ENCODE measurements at places on chromosomes 7 and 10.

GRCh38 chr7:117731455-117731854 is 141.8 kb downstream of the CTTNBP2 start:
- DNase-seq: no peak

DNA sequence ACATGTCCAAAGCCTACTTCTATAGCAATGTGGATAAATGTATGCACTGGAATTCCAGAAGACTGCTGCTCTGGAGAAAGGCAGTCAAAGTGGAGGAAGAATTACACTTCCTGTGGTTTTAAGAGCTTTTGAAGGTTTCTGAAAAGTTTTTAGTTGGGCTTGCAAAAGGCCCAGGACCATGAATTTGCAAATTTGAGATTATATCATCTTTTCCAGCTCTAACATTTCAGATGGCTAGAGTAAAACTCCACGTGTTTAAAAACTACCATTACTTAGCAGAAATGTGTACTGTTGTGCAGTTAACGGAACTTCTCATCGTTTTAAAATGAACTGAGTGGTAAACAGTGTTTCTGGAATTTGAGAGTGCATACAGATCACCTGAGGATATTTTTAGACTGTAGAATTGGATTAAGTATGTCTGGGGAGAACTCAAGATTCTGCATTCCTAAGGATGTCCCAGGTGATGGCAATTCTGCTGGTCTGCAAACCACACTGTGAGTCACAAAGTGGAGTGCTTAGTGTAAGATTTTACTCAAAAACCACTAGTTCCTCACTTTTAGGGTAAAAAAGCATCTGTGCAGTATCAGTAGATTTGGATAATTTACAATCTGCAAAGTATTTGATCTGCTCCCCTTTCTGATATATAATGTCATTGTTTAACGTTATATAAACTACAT is 32.9 kb upstream of the CCDC71L start:
- DNase-seq: no peak

DNA sequence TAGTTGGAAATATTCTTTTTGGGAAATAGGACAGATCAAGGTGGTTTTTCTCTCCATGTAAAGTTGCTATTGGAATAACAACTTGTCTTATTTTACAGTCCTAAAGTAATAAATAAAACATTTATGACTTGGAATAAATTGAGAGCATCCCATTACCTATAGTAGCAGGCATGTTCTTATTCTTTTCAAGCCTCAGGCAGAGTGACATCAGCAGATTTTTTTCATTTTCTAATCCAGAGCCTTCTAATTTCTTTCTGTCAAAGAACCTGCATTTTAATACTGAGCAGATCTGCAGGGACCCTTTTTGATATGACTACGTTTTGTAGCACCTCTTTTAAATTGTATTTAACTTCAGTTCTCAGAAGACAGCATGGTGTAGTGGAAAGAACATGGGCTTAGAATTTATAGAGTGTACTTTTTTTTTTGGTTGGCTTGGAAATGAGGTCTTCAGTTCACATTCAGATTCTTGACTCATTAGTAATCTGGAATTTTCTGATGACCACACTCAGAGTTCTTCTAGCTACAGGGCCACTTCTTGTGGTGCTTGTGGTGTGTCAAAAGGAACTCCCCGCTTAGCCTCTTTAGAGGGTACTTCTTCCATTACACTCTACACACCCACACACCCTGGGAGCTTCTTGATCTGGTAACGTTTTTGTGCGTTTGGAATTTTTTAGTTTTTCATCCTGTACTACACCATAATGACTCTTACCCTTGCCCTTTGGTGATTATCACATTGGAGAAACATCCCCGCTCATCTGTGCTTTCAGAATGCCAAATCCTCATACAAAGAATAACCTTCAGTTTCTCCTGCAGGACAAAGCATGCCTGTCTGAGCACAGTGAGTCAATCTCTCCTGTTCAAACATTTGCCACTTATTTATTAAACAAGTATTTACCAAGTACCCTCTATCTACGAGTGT is 34.6 kb downstream of the AGK start:
- no peak for DNase-seq

DNA sequence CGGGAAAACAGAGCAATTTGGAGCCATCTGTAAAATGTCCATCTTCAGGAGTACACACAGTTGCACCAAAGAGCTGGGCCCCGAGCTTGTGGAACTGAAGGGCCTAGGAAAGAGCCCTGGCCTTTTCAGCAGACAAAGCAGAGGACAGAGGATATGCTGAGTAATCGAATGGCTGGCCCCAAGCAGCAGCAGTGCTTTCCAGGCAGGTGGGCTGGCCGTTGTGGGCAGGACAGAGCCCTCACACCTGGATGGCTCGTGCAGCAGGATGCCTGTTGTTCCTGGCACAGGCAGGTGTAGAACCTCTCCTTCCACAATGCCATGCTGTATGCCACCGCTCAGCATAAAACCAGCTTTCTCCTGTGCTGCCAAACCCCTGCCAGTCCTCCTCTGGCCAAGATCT is 32.5 kb upstream of the TNS3 start:
- no peak for DNase-seq

DNA sequence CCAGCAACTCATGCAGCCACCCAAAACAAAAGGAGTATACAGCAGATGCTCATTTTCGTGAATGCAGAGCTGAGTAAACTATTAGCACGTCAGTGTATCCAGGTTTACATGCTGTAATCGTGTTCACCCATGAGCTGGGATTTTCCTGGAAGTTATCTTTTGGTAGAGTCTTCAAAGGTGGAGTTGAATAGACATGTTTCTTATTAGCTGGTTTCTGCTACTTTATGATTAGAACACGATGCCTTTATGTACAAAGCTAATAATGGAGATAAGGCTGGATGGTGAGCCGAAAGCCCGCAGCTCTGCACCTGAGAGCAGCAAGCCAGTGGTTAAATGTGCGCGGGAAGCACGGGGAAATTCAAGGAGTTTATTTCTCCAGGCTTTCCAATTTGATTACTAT is 123.8 kb downstream of the ADARB2 start:
- no peak for DNase-seq

- no peak for DNase-seq
These were observed 219.6 kb downstream of the ARHGAP12 start for GRCh38 chr10:31709028-31709427.

DNA sequence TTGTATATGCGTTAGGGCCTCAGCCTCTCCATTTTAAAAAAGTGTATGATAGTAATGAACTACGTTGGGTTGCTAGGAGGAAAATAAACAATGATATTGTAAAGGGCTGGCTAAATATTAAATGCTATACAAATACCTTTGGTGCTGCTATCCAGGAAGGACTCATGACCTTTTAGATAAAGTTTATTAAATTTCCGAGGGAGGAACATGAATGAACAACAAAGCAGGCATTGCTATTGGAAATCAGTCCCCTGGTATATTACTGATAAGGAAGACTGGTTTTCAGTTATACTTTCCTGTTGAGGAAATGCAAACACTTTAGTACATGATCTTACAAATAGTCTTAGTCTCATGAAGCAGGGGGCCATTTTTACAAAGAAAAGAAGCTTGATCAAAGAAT is 17.2 kb upstream of the AGR2 start:
- DNase-seq: no peak

GRCh38 chr7:117082647-117083046 is 129.3 kb downstream of the ST7 start:
- DNase-seq: no peak

DNA sequence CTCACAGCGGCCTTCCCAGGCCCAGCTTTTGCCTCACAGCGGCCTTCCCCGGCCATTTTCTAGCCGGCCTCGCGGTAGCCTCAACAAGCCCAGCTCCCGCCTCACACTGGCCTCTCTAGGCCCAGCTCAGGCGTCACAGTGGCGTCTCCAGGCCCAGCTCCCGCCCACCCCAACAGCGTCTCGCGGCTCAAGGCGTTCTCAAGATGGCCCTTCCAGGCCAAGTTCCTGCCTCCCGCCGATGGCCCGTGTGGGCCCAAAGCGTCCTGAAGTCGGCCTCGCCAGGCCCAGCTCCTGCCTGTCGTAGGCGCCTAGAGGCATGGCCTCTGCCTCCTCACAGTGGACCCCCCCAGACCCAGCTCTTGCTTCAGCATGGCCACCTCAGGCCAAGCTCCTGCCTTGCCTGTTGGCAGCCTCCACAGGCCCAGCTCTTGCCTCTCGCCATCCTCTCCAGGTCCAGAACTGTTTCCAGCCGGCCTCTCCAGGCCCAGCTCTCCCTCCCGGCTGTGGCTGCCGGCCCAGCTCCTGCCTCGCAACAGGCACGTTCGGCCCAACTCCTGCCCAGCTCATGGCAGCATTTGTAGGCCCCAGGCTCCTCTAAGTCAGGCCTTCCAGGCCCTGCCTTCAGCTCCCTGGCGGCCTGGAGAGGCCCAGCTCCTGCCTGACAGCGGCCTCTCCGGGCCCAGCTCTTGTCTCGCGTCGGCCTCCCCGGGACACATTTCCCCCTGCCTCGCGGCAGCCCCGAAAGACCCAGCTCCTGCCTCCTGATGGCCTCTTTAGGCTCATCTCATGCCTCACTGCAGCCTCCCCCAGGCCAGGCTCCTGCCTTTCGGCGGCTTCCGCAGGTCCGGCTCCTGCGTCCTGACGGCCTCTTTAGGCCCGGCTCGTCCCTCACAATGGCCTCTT is 18.8 kb upstream of the TMEM248 start:
- no peak for DNase-seq

- DNase-seq: no peak
These were observed 151.5 kb downstream of the JAZF1 start for GRCh38 chr7:28029051-28029450.

DNA sequence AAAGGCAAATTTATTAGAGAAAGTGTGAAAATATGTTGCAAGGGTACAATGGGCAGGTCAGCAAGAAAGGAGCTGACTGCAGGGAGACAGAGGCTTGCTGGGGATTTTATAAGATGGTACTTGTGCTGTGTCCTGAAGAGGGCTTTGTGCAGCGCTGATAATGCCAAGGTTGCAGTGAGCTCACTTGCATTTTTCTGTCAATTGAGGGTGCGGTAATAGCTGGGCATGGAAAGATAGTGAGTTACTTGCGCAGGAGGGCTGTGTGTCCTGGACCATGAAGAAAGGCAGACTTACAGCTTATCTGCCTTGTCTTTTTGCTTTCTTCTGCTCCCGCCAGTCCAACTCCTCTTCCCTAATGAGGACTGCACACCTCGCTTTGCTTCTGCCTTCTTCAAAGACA is 12.5 kb downstream of the CDC123 start:
- DNase-seq: no peak

GRCh38 chr7:99001482-99002147 is 123.3 kb downstream of the TRRAP start:
- DNase-seq: no peak

DNA sequence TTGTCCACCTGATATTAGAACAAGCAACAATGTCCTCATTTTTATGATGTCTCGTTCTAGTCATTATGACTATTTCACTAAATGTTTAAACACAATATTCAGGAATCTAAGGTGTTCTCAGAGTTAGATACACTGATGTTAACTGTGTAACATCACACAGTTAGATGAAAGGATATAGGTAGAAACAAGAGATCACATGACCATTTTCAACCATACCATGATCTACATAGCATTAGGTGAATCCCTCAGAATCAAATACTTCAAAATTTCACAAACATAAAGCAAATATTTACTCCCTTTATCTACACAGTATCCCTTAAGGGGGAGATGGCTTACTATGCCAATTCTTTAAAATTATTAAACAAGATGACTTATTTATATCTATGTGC is 90.3 kb downstream of the ANK3 start:
- DNase-seq: no peak

DNA sequence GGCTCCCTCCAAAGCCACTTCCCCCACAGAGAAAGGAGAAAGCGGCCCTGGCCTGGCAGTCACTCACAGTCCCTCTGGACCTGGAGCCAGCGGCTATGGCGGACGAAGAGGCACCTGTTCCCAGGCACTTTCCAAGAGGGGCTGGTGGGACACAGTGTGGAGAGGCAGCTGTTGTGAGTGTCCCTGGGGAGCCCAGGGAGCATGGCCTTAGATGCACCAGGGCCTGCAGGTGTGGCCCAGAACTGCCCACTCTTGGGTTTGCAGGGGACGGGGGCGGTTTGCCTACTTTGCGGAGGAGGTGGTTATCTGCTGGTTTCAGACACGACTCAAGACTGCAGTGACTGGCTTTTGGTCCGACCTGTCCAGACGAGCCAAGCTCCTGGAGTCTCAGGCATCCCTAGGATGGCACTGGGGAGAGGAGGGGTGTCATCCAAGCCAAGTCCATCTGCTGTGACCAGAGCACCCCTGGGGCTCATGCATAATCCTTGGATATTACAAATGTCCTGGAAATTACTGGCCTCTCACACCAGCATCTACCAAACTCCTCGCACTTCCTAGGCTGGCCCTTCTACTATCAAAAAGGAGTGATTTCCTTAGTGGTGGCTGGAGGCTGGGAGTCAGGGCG is 18.4 kb downstream of the CTBP2 start:
- DNase-seq: no peak

DNA sequence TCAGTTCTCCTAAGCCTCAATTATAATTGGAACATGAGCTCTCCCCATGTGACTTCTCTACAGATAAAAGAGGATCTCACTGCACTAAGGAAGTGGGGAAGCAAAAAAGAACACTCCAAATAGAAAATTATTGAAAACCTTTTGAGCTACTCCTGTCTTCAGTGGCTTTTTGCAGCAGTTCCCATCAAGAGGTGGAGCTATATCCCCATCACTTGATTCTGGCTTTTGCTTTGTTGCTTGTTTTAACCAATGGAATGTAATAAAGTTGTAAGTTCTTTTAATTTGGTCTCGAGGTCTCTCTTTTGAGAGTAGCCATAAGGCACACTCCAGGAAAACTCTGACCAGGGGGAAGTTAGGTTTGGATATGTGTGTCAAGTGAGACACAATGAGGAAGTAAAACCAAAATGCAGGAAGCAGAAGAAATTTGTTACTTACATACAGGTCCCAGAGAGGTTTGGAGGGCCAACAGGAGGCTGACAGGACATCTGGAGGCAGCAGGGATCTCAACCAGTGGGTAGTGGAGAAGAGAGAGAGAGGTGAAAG is 569.4 kb downstream of the HTR7 start:
- no peak for DNase-seq

- DNase-seq: peak; percentile 13
These were observed 1.9 kb upstream of the PLAU start for GRCh38 chr10:73908853-73909539.

DNA sequence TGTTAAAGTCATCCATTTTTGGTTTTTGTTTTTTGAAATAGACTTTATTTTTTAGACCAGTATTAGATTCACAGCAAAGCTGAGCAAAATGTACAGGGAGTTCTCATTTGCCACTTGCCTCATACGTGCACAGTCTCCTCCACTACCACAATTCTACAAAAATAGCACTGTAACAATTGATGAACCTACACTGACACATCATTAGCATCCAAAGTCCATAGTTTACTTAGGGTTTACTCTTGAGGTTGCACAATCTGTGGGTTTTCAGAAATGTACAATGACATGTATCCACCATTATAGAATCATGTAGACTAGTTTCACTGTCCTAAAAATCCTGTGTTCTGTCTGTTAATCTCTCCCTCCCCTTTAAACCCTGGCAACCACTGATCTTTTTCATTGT is 125.8 kb upstream of the PDSS1 start:
- DNase-seq: no peak

Measured in SHP77 treated with DMSO at 0.1 percent for 48 hours (cell line).